Stimulated activated CD4-positive, alpha-beta T cell treated with anti-CD3 and anti-CD28 coated beads, TNF-alpha, amount 100 ng/mL, for 1 hour (primary cell): ENCODE measurements at places on chromosomes 1 and 21.

- no peak for DNase-seq
Observed at GRCh38 chr1:184553845-184554244, 167.0 kb downstream of the C1orf21 start.

- DNase-seq, result no peak
Observed at GRCh38 chr1:17865912-17866739, 111.0 kb downstream of the ACTL8 start.

DNA sequence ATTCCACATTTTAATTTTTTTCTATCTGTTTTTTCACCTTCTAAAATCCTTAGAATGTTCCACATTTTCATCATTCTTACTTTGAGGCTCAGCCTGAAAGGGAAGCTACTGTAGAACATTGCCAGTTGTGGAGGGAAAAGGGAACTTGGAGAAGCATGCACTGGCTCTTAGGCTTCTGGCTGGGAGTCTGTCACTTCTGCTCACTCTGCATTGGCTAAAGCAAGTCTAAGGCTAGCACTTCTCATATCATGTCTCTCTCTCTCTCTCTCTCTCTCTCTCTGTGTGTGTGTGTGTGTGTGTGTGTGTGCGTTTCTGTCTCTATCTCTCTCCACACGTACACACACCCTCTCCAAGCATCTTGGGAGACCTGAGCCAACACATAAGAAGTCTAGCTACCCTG lies 49.6 kb upstream of the ADAR start:
- DNase-seq, result no peak

DNA sequence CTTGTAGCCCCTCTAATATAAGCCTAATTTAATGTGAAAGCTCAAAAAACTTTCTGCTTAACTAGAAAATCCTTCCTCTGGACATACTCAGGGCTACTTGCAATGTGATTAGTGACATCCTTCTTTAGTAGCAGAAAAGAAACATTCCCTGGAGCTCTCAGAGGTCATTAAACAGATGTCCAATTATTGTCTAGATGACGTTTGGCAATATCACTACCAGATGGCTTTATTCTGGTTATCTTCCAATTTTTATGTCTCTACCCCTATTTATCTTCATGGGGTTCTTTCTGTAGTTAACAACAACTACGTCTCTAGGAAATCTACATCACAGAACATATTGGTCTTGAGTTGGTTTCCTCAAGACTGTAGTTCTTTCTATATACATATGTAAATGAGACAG lies 44.2 kb downstream of the CTH start:
- no peak for DNase-seq

DNA sequence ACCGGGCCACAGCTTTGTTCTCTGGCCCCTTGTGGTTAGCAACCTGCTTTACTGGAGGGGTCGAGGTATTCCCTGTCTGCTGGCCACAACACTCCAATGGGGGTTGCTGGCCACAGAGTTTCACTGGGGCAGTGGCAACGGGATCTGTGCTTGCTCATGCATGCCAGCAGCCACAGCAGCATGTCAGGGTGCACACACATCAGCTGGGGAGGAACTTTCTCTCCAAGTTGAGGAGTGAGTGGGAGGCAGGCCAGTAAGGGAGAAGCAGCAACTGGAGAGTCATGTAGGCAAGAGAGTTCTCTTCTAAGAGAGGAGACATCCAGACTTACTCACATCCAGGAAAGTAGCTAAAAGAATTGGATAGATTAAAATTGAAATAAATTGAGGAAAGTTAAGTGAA lies 38.0 kb downstream of the SAMD13 start:
- DNase-seq, result no peak

- no peak for DNase-seq
Observed at GRCh38 chr1:236282425-236282716, 613 bp upstream of the ERO1B start.

GRCh38 chr1:173410794-173411236 lies 66.3 kb upstream of the PRDX6 start:
- no peak for DNase-seq

- no peak for DNase-seq
Observed at GRCh38 chr1:203124011-203124410, 3.5 kb upstream of the ADORA1 start.

DNA sequence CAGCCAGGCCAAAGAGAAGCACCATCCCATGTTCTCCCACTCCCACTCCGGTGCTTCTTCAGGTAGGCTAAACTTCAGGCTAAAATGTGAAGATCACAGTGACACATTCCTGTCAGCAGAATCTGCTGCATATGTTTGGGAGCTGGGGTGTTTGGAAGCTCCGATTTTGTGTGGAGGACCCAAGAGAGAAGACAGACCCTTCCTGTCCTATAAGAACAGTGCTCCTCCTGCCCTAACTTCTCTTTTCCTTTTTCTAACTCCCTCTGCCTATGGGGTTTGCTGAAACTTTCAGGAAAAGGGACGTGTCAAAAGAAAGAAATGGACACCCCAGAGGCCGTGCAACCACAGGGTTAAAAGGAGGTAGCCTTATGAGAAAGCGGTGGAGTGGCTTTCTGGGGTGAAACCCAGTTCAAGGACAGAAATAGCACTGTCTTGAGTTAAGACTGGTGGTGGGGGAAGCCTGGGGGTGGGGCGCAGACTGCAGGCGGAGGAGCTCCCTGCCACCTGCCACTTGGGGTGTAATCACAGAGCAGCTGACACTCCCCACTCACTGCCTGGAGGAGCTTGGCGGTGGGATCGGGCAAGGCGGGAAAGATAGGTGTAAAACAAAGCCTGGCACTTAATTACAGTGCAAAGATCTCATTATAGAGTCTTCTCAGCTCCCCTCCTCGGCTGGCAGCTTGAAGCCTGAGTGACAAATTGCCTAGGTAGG lies 645 bp upstream of the TLR5 start:
- no peak for DNase-seq

DNA sequence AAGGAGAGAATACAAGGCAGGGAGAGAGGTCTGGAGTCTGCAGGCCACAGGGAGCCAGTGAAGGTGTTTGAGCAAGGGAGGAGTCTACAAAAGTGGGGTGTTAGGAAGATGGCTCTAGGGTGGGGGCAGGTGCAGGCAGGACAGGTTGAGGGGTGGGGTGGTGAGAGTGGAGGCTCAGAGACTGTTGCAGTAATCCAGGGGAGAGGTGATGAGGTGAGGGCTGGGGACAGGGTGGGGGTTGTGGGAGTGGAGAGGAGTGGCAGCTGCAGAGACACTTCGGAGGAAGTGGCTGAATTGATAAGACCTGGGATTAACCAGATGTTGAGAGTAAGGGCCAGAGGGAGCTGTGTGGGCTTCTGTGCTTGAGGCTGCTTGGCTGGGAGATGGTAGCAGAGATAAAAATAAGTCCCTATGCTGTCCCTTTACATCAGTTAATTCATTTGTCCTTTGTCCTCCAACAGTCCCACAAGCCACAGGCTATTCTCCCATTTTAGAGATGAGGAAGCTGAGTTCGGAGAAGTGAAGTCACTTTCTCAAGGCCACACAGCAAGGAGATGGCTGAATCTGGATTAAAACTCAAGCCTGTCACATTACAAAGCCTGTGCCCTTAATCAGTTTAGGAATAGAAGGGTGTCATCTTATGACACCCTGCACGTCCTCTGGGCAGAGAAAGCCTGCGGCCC lies 54.8 kb upstream of the SYNC start:
- no peak for DNase-seq

GRCh38 chr1:87464022-87464490 lies 135.4 kb downstream of the LMO4 start:
- no peak for DNase-seq

- DNase-seq, result no peak
Observed at GRCh38 chr21:42844411-42845113, 34.8 kb downstream of the WDR4 start.

DNA sequence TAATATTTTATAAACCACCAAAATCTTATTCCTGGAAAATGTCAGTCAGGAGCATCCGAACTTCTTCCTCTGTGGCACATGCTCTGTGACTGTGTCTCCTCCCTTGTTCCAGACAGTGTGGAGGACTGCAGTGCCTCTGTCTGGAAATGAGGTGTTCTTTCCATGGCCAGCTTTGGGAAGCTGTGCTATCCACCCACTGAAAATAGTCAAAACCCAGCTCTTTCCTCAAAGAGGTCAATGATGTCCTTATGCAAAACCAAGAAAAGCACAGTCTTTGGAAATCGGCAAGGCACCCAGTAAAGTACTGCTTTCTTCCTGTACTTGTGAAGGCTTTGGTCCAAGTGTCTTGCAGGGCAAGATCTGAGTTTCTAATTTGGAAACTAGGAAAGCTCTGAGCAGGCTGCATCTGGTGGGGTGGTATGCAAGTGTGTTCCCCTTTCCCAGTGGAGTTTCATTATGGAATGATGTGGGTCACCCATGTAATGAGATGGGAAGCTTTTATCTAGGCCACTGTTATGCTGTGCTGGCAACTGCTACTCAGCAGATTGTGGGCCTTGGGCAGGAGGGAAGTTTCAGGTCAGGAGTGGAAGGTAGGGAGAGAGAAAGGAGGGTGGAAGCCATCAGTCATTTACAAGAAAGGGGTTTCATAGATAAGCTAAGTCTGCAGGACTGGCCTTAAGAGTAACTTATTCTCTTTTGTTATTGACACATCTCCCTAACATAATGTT lies 6.0 kb downstream of the KIAA0040 start:
- DNase-seq, result no peak

- DNase-seq, result no peak
Observed at GRCh38 chr1:153515504-153516394, 20.0 kb downstream of the S100A6 start.
